ENCODE measurements at places on chromosomes 5 and 9.

GRCh38 chr5:2172471-2172870, 289.7 kb upstream of the IRX4 start:
- DNase-seq = no peak

DNA sequence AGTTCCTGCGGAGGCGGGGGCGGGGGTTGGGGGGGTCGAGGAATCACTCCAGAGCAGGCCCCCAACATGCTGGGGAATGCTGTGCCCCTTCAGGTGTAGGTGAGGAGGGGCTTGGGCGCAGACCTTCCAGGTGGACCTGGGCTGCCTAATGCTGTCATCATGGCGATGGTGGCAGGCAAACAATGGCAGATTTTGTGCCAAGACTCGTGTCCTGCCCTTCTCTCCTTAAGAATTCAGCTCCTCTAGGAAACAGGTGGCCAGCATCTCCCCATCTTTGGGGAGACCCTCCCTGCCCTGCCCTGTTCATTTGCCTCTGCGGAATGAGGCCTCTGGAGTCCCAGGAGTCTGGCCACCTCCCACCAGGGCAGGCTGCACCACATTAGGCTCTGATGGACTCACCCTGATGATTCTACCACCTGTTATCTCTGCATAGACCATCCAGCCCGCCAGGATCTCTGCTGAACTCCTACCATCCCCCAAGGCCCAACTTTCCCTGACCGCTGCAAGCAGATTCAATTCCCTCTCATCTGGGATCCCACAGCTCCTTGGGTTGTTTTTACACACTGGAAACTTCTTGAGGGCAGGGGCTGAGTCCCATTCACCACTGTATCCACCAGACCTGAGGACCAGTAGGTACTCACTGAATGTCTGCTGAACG, 10.9 kb upstream of the SLC25A51 start:
- no peak for DNase-seq

DNA sequence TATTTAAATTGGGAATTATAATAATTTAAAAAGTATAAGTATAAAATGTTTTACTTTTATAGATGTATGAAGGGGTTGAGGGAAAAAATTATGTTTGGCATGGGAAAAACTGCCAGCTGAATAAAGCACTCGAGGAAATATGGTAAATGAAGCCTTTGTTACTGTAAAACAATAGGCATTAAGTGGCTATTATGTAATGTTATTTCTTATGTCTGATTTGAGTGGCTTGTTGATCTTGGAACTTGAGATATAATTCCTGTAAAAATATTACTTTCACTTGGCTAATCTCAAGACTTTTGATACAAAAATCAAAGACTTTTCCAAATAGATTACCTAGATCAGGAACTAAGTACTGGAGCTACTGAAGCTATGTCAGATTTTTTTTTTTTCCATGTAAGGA, 182.9 kb downstream of the CD180 start:
- no peak for DNase-seq

GRCh38 chr5:135034236-135034962, 371 bp upstream of the PITX1 start:
- DNase-seq = peak; percentile 79

DNA sequence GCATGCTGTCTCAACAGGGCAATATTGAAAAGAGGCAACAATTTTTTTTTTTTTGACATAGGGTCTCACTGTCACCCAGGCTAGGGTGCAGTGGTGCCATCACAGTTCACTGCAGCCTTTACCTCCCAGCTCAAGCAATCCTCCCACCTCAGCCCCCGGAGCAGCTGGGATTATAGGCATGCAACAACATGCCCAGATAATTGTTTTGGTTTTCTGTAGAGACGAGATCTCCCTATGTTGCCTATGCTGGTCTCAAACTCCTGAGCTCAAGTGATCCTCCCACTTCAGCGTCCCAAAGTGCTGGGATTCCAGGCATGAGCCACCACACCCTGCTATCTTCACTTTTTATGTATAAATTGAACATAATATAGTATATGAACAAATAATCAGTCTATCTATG, 47.6 kb downstream of the PRELID2 start:
- no peak for DNase-seq

GRCh38 chr5:2756211-2757152, 5.0 kb upstream of the IRX2 start:
- no peak for DNase-seq

DNA sequence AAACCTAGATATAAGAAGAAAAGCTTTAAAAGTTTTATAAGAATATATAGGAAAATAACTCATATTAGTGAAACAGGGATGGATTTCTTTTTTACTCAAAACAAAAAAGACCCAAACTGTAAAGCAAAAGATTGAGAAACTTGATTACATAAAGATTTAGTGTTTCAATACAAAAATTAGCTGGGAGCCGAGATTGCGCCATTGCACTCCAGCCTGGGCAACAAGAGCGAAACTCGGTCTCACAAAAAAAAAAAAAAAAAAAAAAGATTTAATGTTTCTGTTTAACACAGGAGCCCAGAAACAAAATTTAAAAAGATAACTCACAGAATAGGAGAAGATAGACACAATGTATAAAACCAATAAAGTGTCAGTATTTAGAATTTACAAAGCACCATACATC, 45.2 kb downstream of the CDC14B start:
- DNase-seq = no peak

DNA sequence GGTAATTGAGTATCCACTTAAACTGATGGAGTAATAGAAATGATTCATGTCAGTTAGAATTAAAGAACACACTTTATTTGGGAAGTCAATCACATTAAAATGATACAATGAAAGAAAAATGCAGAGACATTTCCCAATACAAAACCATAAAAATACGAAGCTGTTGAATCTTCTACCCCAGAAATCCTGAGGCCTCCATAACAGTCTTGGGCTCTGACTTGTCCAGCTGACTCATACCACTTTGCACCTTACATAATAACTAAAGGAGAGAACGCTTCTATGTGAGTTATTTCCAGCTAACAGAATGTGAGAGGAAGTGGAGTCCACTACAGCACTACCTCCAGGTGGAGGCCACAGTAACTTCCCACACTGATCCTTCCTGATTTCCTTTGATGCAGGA, 305.0 kb downstream of the MRPS30 start:
- DNase-seq = no peak

DNA sequence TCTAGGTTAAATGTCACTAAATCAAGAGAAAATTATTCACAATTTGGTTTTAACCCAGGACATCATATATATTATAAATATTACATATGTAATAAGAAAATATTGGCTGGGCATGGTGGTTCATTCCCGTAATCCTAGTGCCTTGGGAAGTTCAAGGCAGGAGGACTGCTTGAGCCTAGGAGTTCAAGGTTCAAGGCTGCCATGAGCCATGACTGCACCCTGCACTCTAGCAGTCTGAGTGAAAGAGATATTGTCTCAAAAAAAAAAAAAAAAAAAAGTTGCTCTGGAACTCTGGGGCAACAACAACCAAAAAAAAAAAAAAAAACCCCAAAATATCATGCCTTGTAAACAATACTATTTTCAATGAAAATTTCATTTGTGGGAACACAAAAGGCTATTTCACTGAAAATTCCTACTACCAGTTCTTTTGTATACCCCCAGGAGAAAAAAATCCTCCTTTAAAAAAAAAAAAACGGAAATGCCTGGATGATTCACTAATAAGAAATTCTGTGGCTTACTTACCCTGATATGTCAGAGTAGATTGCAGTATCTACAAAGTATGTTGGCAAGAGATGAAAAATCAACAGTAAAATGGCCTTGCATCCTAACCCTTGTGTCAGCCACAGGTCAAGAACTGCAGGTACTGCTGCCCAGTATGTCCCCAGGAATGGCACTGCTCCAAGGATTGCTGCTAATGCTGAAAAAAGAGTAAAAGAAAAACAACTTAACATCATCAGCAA, 22.6 kb upstream of the CTNNAL1 start:
- DNase-seq = no peak

- no peak for DNase-seq
Observed at GRCh38 chr9:8186560-8186959, 387.0 kb upstream of the DMAC1 start.

DNA sequence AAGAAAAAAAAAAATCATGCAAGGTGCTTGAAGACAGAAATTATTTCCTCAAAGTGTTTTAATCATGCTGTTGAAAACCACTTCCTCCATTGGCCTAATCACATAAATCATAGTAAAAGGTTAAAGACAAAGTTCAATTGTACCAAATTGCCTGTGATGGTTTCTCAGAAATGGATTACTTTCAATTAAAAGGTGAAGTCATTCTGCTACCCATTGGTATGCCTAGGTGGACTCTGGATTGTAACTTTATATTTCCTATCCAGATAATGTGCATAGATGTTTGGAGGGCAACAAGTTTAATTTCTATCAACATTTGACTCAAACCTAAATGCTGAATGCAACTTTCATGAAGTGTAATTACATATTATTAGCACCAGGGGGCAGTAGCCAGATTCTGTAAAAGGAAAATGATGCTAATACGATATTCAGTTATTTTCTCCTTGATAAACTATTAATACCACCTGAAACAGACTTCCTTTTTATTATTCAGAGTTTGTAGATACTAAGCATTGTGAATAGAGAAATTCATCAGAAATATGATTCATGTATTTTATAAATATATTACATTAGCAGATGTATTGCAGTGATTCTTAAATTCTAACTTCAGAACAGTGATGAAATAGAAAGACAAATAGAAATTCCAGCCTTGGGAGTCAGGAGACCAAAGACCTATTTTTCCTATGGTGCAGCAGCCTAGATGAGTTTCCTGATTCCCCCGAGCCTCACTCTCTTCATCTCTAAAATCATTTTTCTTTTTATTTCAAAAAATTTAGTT, 148.2 kb downstream of the CAAP1 start:
- DNase-seq = peak; percentile 31

DNA sequence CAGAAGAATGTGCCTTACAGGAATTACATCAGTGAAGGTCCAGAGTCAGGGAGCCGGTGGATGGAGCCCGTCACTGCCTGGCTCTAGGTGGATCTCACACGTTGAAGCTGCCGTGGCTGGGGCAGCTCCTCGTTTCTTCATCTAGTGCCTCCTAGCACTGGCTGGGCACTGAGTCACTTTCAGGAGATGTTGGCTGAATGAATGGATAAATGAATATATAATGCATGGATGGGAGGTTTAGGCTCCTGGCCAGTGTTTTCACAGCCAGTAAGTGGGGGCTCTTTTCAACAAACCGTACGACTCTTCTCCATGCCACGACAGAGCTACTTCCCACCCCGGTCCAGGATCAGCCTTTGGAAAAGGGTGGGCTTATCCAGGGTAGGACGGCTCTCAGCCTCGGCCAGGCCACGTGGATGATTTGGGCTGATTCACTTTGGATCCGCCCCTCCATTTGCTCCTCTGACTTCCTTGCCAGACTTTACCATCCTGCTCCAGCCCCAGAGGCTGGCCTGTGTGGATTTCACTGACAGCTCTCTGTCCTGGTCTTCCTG, 1.3 kb upstream of the SH3PXD2B start:
- peak; percentile 87 for DNase-seq

- no peak for DNase-seq
Observed at GRCh38 chr9:136590821-136591752, 45.2 kb upstream of the NOTCH1 start.

GRCh38 chr5:24497591-24498157, 147.1 kb downstream of the CDH10 start:
- DNase-seq = no peak

GRCh38 chr5:6713274-6714225, at the start of gene TENT4A:
Gene TENT4A (plus strand): TSS chr5:6713432. CDS start chr5:6713984, 552 bp downstream.
- DNase-seq = peak; percentile 48

GRCh38 chr5:111855356-111855755, 98.4 kb upstream of the NREP start:
- no peak for DNase-seq

GRCh38 chr5:102138243-102138653, 157.8 kb downstream of the SLCO4C1 start:
- no peak for DNase-seq

- DNase-seq = no peak
Observed at GRCh38 chr9:7967851-7968250, 168.3 kb upstream of the DMAC1 start.

GRCh38 chr5:112933651-112934365, 11.8 kb upstream of the REEP5 start:
- DNase-seq = peak; percentile 86

GRCh38 chr5:535846-536698, 11.8 kb upstream of the SLC9A3 start:
- DNase-seq = no peak

GRCh38 chr9:113962396-113962795, 86.3 kb downstream of the ZNF618 start:
- no peak for DNase-seq

- no peak for DNase-seq
Observed at GRCh38 chr9:133513214-133514100, 11.3 kb downstream of the MYMK start.

- DNase-seq = no peak
Observed at GRCh38 chr5:93654676-93655075, 71.7 kb downstream of the NR2F1 start.

DNA sequence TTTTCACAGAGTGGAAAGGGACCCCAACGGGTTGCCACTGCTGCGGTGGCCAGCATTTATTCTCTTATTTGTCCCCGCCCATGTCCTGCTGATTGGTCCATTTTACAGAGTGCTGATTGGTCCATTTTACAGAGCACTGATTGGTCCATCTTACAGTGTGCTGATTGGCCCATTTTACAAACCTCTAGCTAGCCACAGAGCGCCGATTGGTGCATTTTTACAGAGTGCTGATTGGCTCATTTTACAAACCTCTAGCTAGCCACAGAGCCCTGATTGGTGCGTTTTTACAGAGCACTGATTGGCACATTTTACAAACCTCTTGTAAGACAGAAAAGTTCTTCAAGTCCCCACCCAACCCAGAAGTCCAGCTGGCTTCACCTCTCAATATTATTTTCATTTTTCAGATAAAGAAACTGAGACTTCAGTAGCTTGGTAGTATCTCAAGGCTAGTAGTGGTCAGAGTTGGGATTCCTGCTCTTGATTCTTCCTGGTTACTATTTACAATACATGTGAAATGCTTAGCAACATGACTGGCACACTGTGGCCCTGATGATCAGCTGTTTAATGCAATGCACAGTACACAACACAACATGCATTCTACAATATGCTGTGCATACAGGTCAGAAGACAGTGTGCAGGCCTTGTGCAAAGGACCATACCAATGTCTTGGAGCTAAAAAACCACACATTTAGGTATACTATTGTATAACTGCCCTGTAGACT, 63.6 kb upstream of the BOD1 start:
- peak; percentile 26 for DNase-seq

DNA sequence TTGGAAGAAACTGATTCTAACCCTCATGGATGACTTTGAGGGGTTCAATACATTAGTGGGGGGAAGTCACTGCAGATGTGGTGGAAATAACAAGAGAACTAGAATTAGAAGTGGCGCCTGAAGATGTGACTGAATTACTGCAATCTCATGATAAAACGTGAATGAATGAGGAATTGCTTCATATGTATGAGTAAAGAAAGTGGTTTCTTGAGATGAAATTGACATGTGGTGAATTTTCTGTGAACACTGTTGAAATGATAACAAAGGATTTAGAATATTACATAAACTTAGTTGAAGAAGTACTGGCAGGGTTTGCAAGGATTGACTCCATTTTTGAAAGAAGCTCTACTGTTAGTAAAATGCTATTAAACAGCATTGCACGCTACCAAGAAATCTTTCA, 113.0 kb downstream of the UGCG start:
- no peak for DNase-seq
